Left lobe of liver (tissue), 2 donors: ENCODE measurements at places on chromosomes 13 and 19. TPM values are rescaled to one million over a fixed set of nuclear protein-coding genes. Genes with fewer than 3 reads are reported as not detected.

CARD8 gene
- total RNA-seq: 17.4 TPM

SIGLEC12 gene
- total RNA-seq: 0.20 TPM

ETFB gene
- total RNA-seq: 378 TPM

PSG3 gene
- not detected for total RNA-seq

USHBP1 gene
- total RNA-seq: 1.6 TPM

ZNF583 gene
- 1.1 TPM for total RNA-seq

GFY gene
- not detected for total RNA-seq

- DNase-seq: no peak
These were observed 68.9 kb upstream of the GPR183 start for GRCh38 chr13:99376132-99376531.

DNA sequence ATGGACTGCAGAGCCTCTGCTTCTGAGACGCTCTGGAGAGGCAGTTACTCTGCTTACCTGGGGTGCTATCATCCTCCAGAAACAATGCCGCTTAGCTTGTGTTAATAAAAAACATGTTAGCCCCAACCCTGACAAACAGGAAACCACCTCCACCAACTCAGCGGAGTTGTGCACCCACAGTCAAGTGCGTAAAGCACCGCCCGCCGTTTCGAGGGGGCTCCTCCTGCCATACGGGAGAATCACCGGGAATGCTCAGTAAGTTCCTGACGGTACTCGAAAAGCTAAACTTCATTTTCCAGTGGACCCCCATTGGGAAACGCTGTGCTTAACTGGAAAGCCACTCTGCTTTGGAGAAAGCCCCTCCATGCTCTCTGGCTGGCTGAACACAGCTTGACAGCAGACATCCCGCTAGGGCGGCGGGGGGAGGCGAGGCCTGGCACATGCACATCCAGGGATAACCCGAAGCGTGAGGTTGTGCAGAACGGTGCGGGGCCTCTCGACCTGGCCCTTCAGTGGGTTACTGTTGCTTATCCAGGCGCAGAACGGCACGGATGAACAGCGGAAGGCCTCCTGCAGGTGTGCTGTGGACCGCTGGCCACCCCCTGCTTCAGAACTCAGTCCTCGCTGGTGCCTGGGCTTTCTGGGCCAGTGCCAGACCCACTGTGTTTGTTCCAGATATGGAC is 17.1 kb downstream of the GAS6 start:
- DNase-seq: no peak

DNA sequence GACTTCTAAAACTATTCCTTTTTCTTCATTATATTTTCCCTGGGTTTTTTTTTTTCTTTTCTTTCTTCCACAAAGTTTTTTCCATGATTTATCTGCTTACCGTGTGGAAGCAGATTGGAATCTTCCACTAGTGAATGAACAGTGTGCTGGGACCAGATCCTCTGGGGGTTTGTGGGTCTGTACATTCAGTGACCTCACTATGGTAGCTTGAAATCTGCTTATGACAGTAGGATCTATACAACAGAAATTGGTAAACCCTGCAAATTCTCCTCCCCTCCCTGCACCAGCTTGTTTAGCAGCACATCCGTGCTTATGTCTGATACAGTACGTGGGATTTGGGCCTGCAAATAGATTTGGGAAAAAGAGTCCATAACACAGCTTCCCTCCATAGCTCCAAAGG is 26.0 kb upstream of the MAB21L1 start:
- DNase-seq: no peak

DNA sequence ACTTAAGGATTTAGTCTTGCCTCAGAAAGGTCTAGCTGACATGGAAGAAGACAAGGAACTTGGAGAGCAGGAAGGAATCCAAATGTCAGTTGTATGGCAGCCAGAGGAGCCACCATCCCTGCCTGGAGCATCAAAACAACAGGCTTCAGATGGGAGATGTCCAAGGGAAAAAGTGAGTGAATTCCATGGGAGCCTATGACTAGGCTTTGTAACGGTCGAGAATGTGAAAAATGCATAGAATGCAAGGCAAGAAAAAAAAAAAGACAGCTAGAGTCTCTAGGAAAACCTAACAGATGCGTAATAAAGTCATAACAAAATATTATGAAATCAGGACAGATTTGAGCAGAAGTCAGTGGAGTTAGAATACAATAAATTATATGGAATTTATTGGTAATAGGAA is 183.7 kb upstream of the LSM14A start:
- DNase-seq: no peak

- DNase-seq: no peak
These were observed 24.3 kb downstream of the ARL11 start for GRCh38 chr13:49652355-49653305.

GRCh38 chr19:16336571-16336970 is 11.9 kb downstream of the KLF2 start:
- no peak for DNase-seq

- DNase-seq: no peak
These were observed 3.1 kb downstream of the DMAC2 start for GRCh38 chr19:41436674-41436951.

- DNase-seq: no peak
These were observed 24.9 kb upstream of the WDR18 start for GRCh38 chr19:958967-959855.

DNA sequence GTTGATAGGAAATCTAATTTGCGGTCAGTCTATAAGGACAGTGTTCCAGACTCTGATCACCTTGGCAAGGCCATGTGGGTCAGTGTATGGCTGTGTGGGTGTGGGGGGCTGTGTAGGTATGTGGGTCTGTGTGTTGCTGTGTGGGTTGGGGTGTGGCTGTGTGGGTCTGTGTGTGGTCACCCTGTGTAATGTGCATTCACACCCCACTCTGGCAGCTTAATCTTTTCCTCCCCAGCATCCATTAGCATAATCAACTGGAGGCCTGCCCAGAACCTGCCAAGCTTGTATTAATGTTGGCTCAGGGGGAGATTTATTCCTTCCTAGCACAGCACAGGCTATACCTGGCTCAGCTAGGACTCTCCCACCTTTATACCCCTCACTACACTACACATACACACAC is 203.2 kb downstream of the TUBA3C start:
- no peak for DNase-seq

- DNase-seq: no peak
These were observed 6.1 kb upstream of the ADGRE5 start for GRCh38 chr19:14375055-14375581.
